ENCODE measurements at places on chromosomes 3 and 15.

DNA sequence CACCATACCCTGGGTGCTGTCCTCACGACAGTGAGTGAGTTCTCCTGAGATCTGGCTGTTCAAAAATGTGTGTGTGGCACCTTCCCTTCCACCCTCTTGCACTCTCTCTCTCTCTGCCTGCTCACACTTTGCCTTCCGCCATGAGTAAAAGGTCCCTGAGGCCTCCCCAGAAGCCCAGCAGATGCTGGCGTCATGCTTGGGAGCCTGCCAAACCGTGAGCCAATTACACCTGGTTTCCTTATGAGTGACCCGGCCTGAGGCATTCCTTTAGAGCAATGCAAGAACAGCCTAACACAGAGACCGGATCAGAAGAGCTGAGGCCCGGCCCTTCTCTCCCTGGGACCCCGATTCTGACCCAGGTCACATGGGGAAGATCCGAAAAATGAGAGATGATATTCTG lies 15.4 kb downstream of the TMEM44 start:
- DNase-seq: no peak

DNA sequence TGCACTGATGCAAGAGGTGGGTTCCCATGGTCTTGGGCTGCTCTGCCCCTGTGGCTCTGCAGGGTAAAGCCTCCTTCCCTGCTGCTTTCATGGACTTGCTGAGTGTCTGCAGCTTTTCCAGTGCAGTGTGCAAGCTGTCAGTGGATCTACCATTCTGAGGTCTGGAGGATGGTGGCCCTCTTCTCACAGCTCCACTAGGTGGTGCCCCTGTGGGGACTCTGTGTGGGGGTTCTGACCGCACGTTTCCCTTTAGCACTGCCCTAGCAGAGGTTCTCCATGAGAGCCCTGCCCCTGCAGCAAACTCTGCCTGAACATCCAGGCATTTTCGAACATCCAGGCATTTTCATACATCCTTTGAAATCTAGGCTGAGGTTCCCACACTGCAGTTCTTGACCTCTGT lies 329.8 kb upstream of the NAALADL2 start:
- no peak for DNase-seq

GRCh38 chr3:50639055-50639494 lies 22.1 kb downstream of the MAPKAPK3 start:
- no peak for DNase-seq

DNA sequence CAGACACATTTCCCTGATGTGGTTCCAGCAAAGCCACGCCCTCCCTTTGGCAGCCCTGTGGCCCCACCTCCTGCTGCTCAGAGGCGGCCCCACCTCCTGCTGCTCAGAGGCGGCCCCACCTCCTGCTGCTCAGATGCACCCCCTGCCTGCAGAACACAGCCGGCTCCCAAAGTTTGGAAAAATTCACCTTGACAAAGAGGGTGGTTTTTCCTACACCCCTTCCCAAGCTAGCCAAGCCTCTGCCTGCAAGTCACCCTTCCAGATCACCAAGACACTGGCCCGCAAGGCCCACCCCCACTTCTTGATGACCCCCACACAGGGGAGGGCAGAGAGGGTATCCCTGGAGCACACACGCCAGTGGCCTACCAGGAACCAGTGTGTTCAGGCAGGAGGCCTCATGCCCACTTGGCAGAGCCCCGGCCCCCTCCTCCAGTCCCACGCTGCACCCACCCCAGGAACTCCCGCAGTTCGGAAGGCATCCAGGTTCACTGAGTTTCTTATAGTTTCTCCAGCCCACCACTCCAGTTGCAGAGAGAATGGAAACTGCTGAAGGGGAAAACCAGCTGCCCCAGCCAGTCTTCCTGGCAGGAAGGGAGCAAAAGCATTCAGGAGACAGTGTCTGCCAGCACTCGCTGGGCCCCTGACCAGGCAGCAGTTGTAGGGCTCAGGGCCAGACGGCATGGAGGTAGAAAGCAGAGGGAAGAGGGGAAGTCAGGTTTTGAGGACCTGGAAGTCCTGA lies 2.3 kb upstream of the HAPLN3 start:
- DNase-seq: no peak

DNA sequence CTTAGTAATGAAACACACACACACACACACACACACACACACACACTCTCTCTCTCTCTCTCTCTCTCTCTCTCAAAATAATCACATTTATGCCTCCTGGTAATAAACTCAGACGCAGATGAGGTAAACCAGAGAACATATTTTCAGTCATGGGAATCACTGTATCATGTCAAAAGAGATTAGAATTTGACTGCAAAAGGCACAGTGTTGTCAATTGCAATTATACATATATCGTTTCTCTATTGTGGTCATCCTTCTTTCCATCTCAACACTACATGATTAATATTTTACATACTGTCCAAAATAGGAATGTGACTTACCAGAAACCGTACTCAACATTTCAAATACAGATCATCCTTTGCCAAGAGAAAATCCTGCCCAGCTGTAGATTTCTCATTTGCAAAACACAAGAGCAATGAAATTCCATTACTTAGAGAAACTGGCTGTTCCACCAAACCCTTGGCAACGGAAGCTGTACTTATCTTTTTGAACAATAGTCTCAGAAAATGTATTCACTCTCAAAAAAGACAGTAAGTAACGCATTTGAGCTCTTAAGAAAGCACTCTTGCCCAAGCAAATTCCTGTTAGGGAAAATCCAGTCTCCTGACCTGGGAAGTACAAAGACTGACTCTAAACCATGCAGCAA lies 24.3 kb downstream of the PDZRN3 start:
- no peak for DNase-seq

- no peak for DNase-seq
Measured at GRCh38 chr15:63075984-63076713, 33.6 kb downstream of the TPM1 start.

GRCh38 chr15:90545095-90545494 lies 15.4 kb downstream of the CRTC3 start:
- DNase-seq: no peak

DNA sequence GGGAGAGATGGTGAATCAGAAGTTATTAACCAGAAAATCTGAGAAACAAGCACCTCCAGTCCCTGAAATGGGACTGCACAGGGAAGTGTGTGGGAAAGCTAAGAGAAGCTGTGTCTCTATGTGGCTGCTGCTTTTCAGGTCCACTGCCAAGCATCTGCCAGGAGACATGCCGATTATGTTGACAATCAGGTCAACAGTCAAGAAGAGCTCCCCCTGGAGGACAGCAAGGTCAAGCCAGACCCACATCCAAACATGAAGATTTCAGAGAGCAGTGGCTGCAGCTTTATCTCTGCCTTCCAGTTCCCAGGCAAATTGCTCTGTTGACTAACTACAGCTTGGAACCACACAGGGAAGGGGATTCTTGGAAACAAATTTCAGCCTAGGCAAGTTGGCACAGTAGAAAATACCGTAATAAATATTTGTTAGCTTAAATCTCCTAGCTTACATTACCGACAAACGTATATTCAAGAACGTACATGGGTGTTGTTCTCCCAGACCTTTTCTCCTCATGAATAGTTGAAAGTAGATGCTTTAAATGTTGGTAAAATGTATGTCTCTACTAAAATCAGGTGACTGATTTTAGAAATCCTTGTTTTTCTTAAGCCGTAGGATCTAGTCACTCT lies 394.5 kb upstream of the RARB start:
- DNase-seq: no peak

- no peak for DNase-seq
Measured at GRCh38 chr3:42184651-42185443, 81.1 kb downstream of the CCK start.

GRCh38 chr3:155885292-155885691 lies 14.8 kb downstream of the GMPS start:
- no peak for DNase-seq

GRCh38 chr3:1374471-1374870 lies 281.6 kb downstream of the CNTN6 start:
- no peak for DNase-seq

- DNase-seq: no peak
Measured at GRCh38 chr3:171284308-171285075, 175.7 kb downstream of the TNIK start.

DNA sequence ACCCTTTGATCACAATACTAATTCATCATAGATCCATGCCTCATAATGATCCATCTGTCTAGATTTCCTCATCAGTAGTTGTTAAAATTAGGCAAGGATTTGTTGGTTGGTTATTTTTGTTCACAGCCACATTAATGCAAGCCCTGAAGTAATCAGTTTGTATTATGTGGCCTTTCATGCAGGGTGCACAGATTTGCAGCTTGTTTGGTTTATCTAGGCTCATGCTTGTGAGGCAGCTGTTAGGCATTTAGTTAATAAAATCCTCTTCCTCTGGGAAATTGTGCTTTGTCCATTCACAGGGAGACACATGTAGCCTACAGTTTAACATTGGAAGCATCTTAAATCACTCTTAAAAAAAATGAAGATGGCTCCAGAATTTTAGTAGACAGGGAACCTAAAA lies 162.8 kb upstream of the ZNF385D start:
- DNase-seq: no peak

- peak; percentile 31 for DNase-seq
Measured at GRCh38 chr3:71813704-71814103, 28.8 kb upstream of the PROK2 start.

DNA sequence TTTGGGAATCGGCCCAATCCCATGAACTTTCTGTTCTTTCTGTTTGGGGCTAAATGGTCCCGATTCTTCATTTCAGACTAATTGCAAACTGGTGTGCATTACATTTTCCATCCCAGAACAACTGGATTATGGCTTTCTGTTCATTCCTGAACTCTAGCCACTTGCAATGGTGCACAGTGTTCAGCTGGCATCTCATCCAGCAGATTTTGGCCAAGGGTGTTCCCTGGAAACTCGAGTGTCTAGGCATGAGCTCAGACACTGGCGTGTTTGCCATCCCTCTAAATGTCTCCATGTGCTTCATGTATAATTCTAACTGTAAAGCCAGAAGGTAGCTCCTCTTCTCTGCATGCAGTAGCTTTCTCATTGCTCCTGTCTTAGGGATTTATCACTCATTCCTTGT lies 97.1 kb upstream of the MYZAP start:
- DNase-seq: no peak

DNA sequence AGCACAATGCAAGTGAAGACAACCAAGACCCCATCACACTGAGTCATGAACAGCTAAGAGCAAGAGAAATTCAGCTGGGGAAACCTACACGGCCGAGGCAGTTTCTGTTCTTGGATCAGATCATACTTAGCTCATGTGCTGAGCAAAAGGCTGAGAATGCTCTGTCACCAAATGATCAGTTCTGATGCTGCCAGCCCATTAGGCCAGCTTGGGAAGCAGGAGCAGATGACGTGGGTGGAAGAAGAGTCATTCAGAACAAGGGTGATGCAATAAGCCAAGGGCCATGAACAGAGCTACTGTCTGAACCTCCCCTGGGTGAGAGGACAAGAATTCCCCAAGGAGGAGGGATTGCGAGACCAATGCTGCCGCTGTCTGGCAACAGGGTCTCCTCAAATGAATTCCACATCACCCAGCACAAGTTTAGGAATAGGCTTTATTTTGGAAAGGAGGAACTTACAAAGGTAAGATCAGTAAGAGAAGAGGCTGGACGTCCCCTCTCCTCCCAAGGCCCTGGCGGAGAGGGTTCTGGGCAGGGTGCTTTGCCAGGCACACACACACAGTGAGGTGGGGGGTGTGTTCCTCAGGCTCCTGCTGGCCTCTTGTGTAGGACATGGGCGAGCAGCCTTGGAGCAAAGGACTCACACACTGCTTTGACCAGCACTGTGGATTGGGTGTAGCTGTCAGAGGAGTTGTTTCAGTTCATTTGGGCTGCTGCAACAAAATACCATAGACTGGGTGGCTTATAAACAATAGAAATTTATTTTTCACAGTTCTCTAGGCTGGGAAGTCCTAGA lies 65.6 kb upstream of the CTXND1 start:
- DNase-seq: peak; percentile 87

All from esophagus muscularis mucosa (tissue), 4 donors.